OCI-LY7 (cell line): ENCODE measurements at places on chromosomes 2 and 18. TPM values are rescaled to one million over a fixed set of nuclear protein-coding genes. Genes with fewer than 3 reads are reported as not detected.

Gene DOK6
- total RNA-seq: not detected in 2 replicates

Gene DES
- total RNA-seq: not detected in 2 replicates

Gene ALPI
- total RNA-seq: not detected in 2 replicates

Gene FHOD3
- 2.4 and 2.5 TPM in 2 replicates for total RNA-seq

Gene BCL11A
- 163 and 167 TPM in 2 replicates for total RNA-seq

Gene ZAP70
- total RNA-seq: 39.8 and 40.8 TPM in 2 replicates

Gene UGT1A8
- total RNA-seq: not detected in 2 replicates

Gene GREB1L
- total RNA-seq: not detected in 2 replicates

Gene POTEE
- 0.28 and 0.34 TPM in 2 replicates for total RNA-seq

Gene NCKAP5
- total RNA-seq: not detected in 2 replicates

Gene ACTR3
- total RNA-seq: 307 and 320 TPM in 2 replicates

Gene DCDC2C
- not detected in 2 replicates for total RNA-seq

Gene PLEK
- 80.6 and 88.7 TPM in 2 replicates for total RNA-seq

Gene CD8B2
- not detected in 2 replicates for total RNA-seq

Gene LIMS2
- 24.4 and 24.9 TPM in 2 replicates for total RNA-seq

Gene SCG2
- total RNA-seq: not detected in 2 replicates

Gene GAL3ST2
- 1.1 TPM in 2 replicates for total RNA-seq

Gene POTEC
- total RNA-seq: not detected in 2 replicates

Gene UGT1A4
- total RNA-seq: not detected in 2 replicates

Gene SPHKAP
- not detected in 2 replicates for total RNA-seq

Gene STAT4
- total RNA-seq: not detected in 2 replicates

Gene TEX44
- total RNA-seq: not detected in 2 replicates

Gene WDR54
- 82.5 and 89.5 TPM in 2 replicates for total RNA-seq

Gene PKDCC
- total RNA-seq: not detected in 2 replicates

Gene ZRANB3
- total RNA-seq: 24.8 and 27.0 TPM in 2 replicates

Gene CCDC178
- not detected in 2 replicates for total RNA-seq

Gene FKBP7
- total RNA-seq: 8.3 TPM in 2 replicates

Gene DNAJC27
- 6.6 and 9.4 TPM in 2 replicates for total RNA-seq

Gene M1AP
- not detected in 2 replicates for total RNA-seq

Gene OTOF
- total RNA-seq: not detected in 2 replicates

Gene KLF11
- 14.9 and 15.8 TPM in 2 replicates for total RNA-seq

Gene NCKAP1
- 0.55 and 1.7 TPM in 2 replicates for total RNA-seq

Gene CXCR1
- total RNA-seq: not detected in 2 replicates

Gene KCNE4
- not detected in 2 replicates for total RNA-seq

Gene ODC1
- 221 and 256 TPM in 2 replicates for total RNA-seq

Gene PNKD
- total RNA-seq: 62.2 and 74.5 TPM in 2 replicates

Gene CRYGD
- not detected in 2 replicates for total RNA-seq

Gene CHRNG
- total RNA-seq: not detected in 2 replicates

Gene SERPINB4
- not detected in 2 replicates for total RNA-seq

Gene TBR1
- 0.06 TPM in 1 of 2 replicates, not detected in the other for total RNA-seq

Gene PDE1A
- total RNA-seq: not detected in 2 replicates

Gene PNPT1
- 39.0 and 45.0 TPM in 2 replicates for total RNA-seq

Gene PLGLB1
- 3.6 and 3.9 TPM in 2 replicates for total RNA-seq

Gene CHCHD5
- total RNA-seq: 36.0 and 37.3 TPM in 2 replicates

Gene POMC
- not detected in 2 replicates for total RNA-seq
